Kasumi-1 (cell line): ENCODE measurements at places on chromosomes 2 and 18.

GRCh38 chr2:74379851-74380789, at the start of gene DCTN1:
TSS of gene DCTN1 (minus strand) at chr2:74380311. CDS start at chr2:74380037, 274 bp downstream.
- peak; percentile 8 for DNase-seq

- no peak for DNase-seq
Measured at GRCh38 chr2:233462202-233462785, 104.3 kb downstream of the USP40 start.

GRCh38 chr18:64333584-64333983, 184.7 kb upstream of the LINC00305 start:
- DNase-seq, result no peak

- no peak for DNase-seq
Measured at GRCh38 chr18:47591429-47591828, 339.0 kb downstream of the SMAD2 start.

- no peak for DNase-seq
Measured at GRCh38 chr18:73688851-73689711, 458.6 kb downstream of the FBXO15 start.

DNA sequence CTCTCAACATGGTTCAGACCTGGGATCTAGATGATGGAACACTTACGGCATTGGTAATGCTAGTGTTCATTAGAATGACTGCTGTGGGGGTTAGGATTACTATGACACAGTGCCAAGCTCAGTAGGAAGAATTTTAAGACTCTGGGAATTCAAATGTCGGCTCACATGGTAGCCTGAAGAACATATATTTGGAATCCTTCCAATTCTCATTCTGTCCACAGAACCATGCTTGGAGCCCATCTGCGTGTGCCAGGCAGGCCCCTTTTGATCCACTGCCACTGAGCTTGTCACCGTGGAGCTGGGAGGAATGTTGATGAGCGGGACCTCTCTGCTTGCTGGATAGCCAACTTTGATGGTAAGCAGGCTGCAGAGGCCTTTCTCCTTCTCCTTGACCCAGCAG, 322.0 kb upstream of the SOX11 start:
- DNase-seq, result no peak

GRCh38 chr2:240319221-240319854, 116.1 kb upstream of the GPC1 start:
- no peak for DNase-seq

DNA sequence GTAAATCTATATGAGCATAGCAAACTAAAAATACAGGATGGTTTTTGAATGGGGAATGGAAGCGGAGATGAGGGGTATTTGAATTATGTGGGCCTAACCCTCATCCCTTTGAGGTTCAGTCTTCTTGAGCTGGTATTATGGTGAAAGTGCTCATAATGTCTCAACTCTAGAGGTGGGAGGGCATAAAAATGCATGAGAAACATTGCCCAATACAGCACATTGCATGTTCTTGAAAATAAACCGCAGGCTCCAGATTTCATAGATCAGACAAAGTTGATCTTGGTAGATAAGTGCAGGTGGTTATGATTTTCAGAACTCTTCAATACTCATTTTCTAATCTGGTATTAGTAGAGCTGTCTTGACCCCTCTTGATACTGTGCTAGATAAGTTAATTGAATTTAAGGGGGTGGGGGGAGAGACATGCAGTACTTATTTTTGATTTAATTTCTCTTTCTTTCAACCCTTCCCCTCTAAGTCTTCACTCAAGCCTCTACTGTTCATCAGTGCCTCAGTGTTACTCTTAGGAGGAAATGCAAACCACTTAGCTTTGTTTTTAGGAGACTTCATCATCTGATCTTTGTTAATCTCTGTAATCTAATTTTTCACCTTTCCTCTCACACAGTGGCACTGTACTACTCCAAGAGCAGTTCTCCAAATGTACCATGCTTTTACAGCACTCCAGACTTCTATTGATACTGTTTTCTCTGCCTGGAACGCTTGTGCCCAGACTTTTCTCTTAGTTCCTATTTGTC, 22.2 kb downstream of the XRCC5 start:
- DNase-seq, result no peak

DNA sequence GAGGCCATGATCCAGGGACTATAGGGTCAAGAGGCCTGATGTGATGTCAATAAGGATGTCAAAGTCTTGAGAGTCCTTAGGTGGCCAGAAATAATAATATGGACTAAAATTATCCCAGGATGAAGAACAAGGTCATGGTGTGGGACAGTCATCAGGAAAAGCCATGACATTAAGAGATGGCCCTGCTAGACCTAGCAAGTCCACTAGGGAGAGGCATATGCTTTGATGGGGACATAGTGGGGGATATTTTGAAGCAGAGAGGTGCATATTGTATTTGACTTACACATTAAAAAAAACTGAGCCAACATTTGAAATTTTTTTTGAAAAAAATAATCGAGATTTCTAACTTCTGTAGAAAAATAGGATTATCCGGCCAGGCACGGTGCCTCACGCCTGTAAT, 53.3 kb upstream of the CXCR4 start:
- DNase-seq, result no peak

DNA sequence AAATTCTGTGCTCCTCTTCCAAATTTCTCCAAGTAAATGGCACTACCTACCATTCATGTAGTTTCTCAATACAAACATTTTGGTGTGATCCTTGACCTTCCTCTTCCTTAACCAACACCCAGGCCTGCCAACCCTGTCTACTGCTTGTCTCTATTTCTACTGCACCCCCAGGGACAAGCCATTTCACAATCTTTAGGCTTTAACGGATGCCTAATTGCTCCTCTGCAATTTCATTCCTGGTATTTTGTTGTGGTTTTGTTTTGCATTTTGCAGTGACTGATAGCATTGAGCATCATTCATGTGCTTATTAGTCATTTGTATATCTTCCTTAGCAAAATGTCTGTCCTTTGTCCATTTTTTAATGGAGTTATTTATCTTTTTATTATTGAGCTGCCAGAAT, 10.0 kb downstream of the FAP start:
- DNase-seq, result no peak

- DNase-seq, result no peak
Measured at GRCh38 chr2:128327180-128327964, 8.7 kb upstream of the HS6ST1 start.

DNA sequence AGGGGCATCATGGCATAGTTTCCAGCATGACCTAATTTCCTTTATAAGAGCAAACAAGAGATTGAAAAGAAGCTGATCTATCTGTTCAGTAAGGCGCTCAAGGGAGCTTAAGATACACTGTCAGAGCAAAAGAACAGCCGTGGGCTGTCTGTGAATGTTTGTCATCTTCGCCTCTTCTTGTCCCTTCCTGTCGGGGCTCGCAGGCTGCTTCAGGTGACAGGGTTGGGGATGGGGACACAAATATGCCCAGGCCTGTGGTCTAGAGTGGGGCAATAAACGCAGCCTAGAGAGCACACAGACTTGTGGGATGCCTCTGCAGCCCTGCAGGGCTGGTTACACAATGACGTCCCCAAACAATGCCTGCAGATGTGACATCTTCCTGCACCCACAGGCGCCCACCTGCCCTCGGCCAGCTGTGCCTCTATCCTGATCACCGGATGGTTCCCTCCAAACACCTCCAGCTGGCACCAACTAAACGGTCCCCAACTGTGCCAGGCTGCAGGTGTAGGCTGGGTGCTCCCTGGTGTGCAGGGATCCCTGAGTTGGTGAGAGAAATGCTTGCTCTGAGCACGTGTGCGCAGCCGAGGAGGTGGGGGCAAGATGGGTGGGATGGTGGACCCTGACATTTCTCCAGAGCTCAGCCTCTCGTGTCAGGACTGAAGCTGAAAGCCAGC, 72.8 kb downstream of the EDAR start:
- DNase-seq, result no peak

- DNase-seq, result peak; percentile 41
Measured at GRCh38 chr2:54455563-54456361, at the start of gene SPTBN1. TSS of gene SPTBN1 (plus strand) at chr2:54456327. CDS start at chr2:54526419, 70,092 bp downstream.

DNA sequence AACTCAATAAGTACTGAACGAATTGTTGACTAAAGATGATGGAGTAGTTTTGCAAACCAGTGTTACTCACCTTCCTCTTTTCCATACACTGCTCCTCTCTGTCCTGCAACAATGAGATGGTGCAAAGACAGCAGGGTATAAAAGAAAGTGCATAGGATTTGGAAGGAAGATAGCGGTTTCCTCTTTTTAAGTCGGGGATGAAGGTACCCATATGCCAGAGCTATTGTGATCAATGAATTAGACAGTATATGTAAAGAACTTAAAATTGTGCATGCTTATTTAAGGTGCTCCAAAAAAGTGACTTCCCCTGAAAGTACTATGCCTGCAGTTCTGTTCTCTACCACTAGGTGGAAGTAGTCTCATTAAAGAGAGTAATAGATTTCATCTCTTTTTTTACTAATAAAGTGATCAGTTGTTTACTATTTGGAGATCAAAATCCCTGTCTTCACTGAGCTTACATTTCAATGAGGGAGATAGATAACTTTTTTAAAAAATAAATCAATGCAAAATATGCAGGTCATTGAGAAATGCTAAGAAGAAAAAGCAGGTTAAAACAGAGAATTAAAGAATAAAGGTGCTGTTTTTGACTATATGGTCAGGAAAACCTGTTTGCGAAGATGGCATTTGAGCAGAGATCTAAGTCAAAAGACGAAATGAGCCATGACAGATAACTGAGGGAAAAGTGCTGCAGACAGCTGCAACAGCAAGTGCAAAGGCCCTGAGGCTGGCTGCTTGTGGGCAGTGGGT, 339.7 kb upstream of the SLC14A2 start:
- peak; percentile 60 for DNase-seq

- no peak for DNase-seq
Measured at GRCh38 chr2:118044103-118044716, 30.3 kb upstream of the CCDC93 start.

DNA sequence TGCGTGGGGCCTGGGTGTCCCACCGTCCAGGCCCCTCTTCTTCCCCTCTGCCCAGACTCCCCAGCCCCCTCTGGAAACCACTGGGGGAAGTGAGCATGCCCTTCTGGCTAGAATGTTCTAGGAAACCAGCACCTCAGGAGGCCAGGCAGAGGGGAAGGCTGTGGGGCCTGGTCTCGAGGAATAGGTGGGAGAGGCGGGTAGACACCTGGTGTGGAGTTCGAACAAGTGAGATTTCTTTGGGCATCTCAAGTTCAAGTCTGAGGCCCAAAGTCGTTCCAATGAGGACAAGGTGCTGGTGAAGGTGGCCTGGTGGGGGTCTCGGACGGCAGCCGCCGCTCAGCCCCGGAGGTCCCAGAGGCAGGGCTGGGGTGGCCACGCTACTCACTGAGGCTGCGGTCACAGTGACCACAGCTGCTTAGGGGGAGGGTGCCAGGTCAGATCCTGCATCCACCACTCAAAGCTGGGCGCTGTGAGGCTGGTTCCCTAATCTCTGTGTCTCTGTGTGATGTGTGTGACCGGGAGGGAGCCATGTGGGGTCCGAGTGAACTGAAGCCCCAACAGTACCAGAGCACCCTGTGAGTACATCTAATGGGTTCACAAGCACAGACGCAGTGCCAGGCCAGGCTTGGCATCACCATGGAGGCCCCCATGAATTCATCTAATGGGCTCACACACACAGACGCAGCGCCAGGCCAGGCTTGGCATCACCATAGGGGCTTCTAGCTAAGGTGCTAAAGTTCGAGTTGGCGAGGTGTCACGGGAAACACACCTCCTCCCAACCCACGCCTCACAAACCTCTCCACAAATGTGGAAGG, 26.5 kb upstream of the PXDN start:
- DNase-seq, result no peak

GRCh38 chr2:181036445-181036844, 56.0 kb downstream of the UBE2E3 start:
- DNase-seq, result no peak

GRCh38 chr18:11511434-11512095, 97.8 kb upstream of the SLC35G4 start:
- DNase-seq, result no peak
